ENCODE measurements at places on chromosomes 12 and 14.

GRCh38 chr12:92945659-92946220 lies 16.6 kb upstream of the EEA1 start:
- no peak for DNase-seq

DNA sequence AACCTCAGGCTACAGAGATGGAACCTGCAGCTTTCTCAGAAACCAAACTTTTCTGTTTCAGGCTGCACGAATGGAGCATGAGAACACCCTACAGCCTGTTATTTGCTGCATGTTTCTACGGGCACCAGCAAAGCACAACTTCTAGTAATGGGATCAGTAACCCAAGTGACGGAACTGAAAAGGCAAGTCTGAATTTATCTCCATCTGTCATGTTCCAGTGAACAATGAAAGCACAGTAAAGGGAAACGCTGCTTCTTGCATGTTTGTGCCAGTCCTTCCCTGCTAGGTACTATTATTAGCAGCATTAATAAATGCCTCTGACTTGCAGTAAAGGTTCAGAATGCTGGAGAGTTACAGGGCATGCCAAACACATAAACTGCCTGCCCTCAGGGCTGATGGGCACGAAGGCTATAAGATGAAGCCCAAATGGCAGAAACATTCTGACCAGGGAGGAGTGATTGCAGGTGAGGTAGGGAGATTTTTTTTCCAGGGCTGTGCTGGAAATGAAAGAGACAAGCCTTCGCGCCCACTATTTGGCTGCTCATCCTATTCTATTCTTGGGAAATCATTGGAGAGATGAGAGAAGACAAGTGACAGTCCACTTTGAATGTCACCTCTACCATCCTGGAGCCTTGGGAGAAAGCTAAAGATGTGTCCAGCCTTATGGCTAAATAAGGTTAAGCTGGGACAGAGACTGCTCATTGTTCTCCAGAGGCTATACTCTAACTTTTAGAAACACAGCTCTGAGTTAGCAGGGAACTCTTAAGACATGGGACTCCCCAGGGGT lies 100.4 kb upstream of the PLXNC1 start:
- no peak for DNase-seq

- DNase-seq, result no peak
These were observed 9.4 kb upstream of the PRKAG1 start for GRCh38 chr12:49027846-49028555.

- DNase-seq, result no peak
These were observed 280.0 kb downstream of the SLC6A15 start for GRCh38 chr12:84632556-84632955.

- DNase-seq, result no peak
These were observed 238.7 kb upstream of the SEL1L start for GRCh38 chr14:81772381-81772780.

DNA sequence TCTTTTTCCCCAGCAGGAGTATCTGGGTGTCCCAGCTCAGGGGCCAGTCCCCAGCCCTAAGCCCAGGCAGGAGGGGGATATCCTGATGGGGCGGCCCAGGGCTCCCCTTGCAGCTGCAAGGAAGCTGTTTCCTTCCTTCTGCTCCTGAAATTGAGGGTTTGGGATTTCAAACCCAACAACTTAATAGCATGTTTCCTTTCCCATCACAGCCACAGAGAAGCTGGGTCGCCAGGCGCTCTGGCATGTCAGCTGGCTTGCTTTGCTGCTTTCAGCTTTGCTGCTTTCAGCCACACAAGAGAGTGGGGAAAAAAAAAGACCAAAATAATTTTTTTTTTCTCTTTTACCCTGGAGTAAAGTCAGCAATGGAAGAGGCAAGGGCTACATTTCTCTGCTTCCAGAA lies 30.0 kb downstream of the HVCN1 start:
- no peak for DNase-seq

- DNase-seq, result no peak
These were observed 168.6 kb downstream of the ALX1 start for GRCh38 chr12:85448548-85449139.

GRCh38 chr14:77579065-77579464 lies 37.4 kb downstream of the SPTLC2 start:
- DNase-seq, result no peak

DNA sequence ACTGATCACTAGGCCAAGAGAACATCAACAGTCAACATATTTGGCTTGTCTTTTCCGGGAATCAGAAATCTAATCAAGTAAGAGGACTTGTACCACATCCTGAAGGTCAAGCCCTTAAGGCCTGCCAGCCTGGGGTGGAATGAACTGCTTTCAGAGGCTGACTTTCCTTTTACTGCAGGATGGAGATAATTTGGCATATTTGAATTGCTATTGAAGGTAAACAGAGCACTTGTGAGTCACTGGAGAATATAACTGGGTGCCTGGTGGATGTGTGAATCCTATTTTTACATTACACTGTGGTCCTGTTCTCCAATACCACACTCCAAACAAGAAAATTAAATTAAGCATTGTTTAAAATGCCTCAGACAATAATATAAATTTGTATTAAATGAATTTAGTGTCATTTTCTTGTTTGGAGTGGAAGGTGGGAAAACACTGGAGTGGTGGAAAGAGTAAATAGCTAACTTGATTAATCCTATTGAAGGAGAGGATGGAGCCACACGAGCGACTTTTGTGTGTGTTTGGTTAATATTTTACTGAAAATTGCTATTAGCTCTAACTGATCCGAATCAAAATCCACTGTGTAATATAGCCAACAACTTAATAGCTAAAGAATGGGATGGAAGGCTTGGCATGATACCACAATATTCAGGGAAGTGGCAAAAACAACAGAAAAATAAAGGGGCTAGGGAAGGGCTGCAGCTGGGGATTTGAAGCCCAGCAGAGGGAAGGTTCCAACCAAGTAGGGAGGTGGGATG lies 89.4 kb downstream of the OTX2 start:
- no peak for DNase-seq

DNA sequence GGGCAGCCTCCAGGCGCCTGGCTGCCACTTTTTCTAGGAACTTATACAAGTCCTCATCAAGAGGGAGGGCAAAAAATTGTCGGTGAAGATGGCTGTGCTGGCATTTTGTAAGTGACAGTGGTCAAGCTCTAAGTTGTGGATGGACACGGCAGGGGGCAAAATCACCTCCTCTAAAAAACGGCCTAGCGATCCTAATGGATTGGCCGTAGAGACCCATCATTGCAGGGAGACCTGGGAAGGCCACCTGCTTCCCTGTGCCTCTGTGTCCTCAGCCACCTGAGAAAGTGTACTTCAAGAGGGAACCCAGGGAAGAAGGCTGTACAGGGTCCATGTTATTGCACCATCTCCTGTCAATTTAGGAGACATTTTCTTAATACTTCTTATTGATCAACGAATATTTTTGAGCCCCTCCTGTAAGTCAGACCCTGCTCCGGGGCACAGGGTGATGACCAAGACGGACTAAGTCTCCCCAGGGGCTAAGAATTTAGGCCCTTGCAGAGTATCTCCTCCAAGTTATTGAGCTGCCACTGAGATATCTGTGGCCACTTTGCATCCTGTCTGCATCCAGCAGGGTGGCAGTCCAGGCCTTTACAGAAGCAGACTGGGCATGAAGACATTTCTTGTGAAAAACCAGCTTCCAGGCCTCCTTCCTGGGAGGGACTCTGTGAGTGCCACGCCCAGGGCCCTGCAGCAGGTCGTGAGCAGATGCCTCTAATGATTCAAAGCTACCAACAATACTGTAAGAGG lies 40.5 kb downstream of the PSMA6 start:
- DNase-seq, result no peak

GRCh38 chr14:75969126-75969525 lies 12.7 kb downstream of the TGFB3 start:
- DNase-seq, result no peak

GRCh38 chr12:84361651-84362551 lies 550.7 kb downstream of the SLC6A15 start:
- DNase-seq, result no peak

DNA sequence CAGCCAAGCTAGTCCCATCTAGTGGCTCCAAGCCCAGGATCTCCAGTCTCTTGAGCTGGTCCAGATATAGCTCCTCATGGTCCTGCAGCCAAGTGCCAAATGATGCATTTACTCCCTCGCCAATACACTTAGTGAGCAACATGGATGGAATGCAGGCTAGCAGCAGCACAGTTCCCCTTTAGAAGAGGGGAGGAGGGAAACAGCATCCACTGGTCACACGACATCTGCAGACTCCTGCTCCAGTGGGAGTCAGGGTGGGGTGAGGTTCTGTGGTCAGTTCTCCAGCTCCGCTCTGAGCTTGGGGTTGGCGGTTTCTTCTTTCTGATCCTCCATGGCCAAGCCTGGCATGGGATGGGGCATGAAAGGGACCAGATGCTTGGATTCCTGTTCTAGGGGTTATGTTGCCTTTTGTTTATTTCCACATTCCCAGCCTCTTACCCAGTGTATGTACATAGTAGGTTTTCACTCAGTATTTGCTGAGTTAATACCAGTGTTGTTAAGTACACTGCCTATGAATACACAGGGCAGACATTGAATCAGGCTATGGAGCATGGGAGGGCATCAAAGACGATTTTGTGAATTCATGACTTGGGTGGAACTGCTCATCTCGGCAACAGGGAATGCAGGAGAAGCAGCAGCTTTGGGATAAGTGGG lies 57.3 kb downstream of the GALNT16 start:
- DNase-seq, result no peak

- no peak for DNase-seq
These were observed 129.5 kb downstream of the ETV6 start for GRCh38 chr12:11778713-11779685.

- DNase-seq, result no peak
These were observed 14.8 kb upstream of the SERPINA12 start for GRCh38 chr14:94524093-94524492.

DNA sequence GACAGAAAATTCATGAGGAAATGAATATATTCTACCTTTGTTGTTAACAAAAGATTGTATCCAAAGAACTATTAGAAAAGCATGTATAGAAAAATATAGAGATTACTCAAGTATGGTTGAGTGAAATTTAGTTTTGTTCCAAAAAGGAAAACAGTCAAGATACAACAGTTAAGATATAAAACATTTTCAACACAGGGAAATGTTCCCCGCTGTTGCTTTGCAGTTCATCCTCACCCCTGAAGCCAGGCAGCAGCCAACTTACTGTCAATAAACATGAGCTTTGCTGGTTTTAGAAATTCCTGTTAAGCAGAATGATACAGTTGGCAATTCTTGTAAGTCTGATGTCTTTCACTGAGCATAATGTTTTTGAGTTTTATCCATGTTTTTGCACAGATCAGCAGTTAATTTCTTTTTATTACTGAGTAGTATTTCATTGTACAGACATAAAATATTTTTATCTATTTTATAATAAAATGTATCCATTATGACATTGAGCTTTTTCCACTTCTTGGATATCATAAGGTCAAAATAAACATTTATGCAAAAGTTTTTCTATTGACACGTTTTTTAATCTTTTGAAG lies 1.2 kb upstream of the CLEC2B start:
- DNase-seq, result no peak

DNA sequence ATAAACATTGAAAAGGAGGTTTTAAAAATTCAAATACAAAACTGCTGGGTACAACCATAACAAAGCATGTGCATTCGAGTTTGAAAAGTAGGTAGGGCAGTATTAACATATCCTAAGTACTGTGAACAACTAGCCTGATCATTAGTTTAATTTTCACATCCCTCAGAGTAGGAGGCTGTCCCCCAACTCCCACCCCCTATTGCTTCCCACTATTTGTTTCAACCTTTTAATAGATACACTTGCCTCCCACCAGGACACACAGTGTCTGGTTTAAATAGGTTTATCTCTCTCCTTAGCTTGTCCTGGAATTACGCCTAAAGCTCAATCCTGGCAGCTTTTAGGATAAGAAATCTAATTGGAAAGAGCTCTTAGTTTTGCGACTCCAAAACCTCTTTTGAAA lies 2.1 kb downstream of the TAOK3 start:
- no peak for DNase-seq

- no peak for DNase-seq
These were observed 20.9 kb upstream of the CACNA2D4 start for GRCh38 chr12:1939331-1939730.

- DNase-seq, result no peak
These were observed 228.5 kb upstream of the KRR1 start for GRCh38 chr12:75739912-75740311.

DNA sequence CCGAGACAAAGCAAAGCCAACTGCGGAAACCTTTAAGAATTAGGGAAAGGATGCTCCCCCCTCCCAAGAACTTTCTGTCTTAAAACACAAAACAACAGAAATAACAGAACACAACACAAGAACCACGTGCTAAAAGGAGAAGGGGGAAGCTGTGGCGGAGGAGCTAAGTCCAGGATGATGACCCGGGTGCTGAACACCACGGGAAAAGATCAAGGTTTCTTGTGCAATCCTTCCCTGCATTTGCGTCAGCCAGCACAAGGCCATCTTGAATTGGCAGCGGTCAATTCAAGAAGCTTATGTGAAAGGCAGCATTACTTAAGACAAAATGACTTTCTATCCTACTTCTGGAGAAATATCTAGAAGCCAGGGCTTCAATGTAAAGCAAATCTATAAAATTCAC lies 11.0 kb upstream of the CREBL2 start:
- DNase-seq, result no peak

GRCh38 chr14:70069186-70069585 lies 119.6 kb downstream of the SLC8A3 start:
- DNase-seq, result no peak

DNA sequence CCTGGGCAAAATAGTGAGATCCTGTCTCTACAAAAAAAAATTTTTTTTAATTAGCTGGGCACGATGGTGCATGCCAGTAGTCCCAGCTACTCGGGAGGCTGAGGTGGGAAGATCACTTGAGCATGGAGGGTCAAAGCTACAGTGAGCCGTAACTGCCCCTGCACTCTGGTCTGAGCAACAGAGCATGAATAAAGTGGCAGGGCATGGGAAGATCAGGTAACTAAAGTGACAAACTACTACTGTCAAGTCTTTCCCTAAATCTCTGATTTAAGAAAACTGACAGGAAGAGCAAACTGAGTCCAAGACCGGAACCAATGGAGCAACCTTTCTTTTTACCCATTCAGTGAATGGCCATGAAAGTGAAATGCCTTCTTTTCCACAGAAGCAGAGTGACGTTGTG lies 10.8 kb downstream of the DCAF5 start:
- DNase-seq, result no peak

DNA sequence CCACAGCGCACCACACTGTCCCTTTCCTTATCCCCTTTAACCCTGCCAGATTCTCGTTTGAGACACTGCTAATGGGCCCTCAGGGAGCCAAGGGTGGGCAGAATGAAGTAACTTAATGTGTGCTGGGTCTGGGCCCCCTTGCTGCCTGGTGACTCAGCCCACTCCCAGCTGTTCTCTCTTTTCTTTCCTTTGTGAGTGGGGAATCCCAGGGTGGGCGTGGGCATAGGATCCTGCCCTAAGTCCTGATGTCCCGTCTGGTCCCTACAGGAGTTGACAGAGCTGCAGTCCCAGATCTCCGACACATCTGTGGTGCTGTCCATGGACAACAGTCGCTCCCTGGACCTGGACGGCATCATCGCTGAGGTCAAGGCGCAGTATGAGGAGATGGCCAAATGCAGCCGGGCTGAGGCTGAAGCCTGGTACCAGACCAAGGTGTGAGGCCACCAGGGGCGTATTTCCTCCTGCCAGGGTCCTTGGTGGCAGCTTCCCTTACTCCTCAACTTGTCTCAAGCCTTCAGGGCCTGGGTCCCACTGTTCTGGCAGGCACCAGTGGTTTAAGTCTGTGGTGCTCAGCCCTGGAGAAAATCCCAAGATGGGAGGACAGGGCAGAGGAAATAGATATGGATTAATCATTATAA lies 8.3 kb downstream of the KRT7 start:
- DNase-seq, result no peak
